ENCODE measurements at places on chromosomes 11 and 22. TPM values are rescaled to one million over a fixed set of nuclear protein-coding genes. Genes with fewer than 3 reads are reported as not detected.
A peak's percentile ranks its signal among the peaks of the same experiment; 100 is the strongest.

PDGFD gene
- 12.2 TPM for total RNA-seq

GRCh38 chr11:88657076-88657738, 319.7 kb upstream of the CTSC start:
- H3K27me3 ChIP-seq, result no peaks in the 10 kb centered on the region
- no peaks in the 10 kb centered on the region for H3K36me3 ChIP-seq
- no peak for DNase-seq
- H3K4me3 ChIP-seq, result no peak overlapping the region

MFNG gene
- 31.1 TPM for total RNA-seq

- H3K36me3 ChIP-seq, result peaks cover 12% of the 10 kb centered on the region
- H3K4me3 ChIP-seq, result peak overlapping the region; percentile 96
- peak overlapping the region; percentile 100 for H3K27ac ChIP-seq
- H3K4me1 ChIP-seq, result peaks cover 6% of the 10 kb centered on the region
These were observed 561 bp downstream of the TRMT112 start for GRCh38 chr11:64316672-64317324.

MS4A13 gene
- not detected for total RNA-seq

SEC14L6 gene
- total RNA-seq, result 13.9 TPM

All from kidney (tissue), 22 donors.